ENCODE measurements at places on chromosomes 11 and 22.
A peak's percentile ranks its signal among the peaks of the same experiment; 100 is the strongest.

- peak; percentile 93 for DNase-seq
Observed at GRCh38 chr11:82901165-82901921, at the start of gene DDIAS. DDIAS (plus strand) TSS chr11:82901736; CDS start chr11:82914739, 13,003 bp downstream.

DNA sequence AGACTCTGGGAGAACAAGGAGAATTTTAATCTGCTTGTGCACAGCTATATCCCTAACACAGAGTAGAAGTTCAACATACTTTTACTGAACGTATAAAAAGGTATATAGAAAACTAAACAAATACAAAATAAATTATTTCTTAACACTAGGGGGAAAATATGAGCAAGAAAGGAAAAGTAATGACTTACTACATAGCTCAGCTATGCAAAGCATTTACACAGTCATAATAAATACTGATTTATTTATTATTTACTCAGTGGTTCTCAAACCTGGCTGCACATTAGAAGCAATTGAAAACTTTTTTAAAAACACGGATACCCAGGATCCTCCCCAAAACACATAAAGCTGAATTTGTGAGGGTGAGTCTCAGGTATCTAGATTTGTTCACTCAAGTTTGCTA is 182.5 kb downstream of the TTC28 start:
- DNase-seq, result no peak

- no peak for DNase-seq
Observed at GRCh38 chr11:95545116-95545875, 244.3 kb downstream of the FAM76B start.

GRCh38 chr11:121870206-121871045 is 245.6 kb downstream of the BLID start:
- DNase-seq, result no peak

DNA sequence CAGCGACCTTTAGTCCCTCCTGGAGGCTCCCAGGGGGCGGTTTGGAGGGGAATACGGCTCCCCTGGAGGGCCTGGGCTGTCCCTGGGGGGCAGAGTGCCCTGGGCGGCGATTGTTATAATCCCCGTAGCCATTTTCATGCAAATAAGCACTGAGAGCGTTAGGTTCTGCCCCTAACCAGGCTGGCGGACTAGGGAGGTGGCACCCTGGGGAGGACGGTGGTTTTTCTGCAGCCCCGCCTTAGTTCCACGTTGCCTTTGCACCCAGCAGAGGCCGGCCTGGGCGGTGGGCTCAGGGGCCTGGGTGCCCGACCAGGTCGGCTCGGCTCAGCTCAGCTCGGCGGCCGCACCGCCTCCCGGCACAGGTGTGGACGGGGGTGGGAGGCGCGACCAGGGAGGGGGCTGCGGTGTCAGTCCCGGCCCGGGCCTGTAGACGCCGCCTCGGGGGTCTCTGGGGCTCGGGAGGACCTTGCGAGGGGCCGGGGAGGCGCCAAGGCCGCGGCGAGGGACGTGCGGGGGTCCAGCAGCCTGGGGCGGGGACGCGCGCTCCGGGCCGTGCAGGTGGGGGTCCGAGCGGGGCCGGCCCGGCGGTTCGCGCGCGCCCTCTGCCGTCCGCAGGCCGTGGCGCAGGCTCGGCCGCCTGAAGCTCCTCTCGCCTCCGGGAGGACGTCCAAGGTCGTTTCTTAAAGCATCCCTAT is 2.3 kb upstream of the DUSP8 start:
- DNase-seq, result peak; percentile 54

DNA sequence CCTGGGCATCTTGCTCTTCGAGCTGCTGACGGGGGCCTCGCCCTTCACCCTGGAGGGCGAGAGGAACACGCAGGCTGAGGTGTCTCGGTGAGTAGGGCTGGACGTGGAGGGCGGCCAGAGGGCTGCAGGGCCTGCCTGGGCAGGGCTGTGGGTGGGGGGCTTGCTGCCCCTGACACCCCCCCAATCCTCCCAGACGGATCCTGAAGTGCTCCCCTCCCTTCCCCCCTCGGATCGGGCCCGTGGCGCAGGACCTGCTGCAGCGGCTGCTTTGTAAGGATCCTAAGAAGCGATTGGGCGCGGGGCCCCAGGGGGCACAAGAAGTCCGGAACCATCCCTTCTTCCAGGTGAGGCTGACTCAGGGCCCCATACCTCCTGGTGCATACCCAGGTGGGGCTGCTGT is 2.7 kb downstream of the RPS6KA4 start:
- DNase-seq, result no peak

DNA sequence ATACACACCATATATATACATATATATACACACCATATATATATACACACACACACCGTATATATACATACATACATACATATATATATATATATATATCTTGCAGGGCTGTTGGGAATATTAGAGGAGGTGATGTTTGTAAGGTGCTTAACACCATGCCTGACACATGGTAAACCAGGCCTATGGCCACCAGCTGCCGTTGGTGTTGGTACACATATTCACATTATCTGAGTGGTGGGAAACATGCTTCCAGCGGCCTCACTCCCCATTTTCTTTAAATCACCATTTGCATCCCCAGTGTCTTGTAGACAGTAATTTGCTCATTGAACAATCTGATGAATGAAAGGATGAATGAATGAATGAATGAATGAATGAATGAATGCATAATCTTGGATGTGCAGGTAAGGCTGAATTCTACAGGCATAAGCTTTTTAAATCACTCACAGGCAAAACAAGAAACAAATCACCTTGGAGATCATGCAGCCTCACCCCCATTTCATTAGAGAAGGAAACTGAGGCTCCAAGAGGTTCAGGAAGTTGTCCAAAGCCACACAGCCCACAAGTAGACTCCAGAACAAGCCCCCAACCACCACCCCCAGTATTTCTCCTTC is 527.8 kb downstream of the MIAT start:
- DNase-seq, result no peak

DNA sequence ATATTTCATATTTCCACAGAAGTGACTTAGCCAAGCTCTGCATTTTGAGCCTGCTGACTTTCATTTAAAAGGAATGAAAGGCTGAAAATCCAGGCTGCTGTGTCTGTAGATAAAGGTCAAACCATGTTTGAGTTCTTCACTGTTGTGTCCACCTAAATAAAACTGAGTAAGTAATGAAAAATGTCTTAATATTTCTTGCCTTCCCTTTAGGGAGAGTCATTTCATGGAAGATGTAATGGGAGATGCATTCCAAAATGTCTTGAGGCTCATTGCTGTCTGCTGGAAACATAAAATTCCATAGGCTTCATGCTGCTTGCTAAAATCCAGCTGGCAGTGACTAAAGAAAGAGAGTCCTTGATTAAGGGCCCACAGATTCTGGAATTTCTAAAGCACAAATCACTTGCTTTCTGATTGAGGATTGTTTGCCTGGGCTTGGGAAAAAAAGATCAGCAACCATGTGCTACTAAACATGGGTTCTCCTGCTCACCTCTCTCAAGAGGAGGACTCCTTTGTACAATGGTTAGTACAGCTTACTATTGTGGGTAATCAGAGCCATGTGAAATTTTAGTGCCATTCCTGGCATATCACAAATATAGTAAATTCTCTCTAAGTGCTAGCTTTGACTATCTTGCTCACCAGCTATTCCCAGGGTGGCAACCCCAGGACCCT is 56.9 kb downstream of the PANX1 start:
- no peak for DNase-seq

DNA sequence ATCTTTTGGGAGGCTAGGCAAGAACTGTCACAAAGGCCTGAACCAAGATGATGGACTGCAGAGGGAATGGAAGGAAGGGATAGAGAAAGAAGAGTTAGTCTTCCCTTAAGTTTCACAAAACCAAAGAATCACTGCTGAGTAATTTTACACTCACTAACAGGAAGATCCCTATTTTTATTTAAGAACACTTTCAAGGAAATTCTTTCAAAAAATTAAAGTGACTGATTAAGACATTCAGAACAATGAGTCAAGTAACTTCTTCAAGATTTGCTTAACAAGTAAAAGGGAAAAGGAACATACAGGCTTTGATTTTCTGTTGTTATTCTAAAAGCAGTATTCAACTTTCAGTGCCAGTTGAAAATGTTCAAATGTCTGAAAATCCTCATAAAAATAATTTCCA is 3.1 kb downstream of the PITPNB start:
- DNase-seq, result no peak

DNA sequence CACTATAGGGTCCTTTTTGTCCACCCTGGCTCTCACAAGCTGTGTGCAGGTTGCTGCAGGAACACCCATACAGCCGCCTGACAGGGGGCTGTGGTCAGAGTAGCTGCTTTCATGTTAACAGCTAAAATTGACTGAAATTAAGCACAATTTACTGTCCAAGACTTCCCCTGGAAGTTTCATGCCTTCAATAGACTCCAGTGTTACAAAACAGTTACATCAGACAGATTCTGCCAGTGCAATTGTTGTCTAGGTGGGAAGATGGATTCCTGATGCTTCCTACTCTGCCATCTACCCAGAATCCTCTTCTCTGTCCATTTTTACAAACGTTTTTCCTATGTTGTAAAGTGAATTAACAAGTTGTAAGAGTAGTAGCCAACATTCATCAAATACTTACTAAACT is 5.3 kb upstream of the TSKU start:
- DNase-seq, result no peak

GRCh38 chr11:13777341-13777985 is 109.0 kb downstream of the FAR1 start:
- DNase-seq, result no peak

DNA sequence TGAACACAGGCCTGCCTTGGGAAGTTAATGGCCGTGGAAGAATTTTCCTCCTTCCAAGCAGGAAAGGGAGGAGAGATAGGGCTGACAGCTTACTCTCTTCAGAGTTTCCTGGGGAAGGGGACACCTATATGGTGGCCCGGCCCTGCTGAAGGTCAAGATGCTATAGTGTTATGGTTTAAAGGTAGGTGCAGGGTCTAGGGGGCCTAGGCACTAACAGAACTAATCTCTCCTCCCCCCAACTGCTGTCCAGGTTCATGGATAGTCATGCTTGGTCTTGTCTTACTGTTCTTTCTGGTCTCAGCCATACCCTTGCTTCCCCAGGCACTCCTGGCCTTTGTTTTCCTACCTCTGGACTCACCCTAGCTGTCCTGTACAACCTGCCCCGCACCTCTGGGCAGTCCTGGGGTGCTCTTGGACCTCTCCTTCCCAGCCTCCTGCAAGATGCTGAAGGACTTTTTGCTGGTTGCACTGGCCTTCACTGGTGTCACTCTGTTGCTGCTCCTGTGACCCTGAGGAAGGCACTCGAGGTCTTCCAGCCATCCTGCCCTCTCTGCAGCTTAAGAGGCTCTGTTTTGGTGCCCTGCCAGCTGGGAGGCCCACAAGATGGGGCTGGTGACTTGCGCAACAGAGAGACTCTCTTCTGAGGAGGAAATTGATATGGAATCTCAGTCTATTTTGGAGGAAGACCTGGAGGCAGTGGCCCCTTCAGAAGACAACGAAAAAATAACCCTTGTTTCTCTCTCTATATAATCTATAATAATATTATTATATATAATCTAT is 17.9 kb downstream of the SEC14L3 start:
- no peak for DNase-seq

DNA sequence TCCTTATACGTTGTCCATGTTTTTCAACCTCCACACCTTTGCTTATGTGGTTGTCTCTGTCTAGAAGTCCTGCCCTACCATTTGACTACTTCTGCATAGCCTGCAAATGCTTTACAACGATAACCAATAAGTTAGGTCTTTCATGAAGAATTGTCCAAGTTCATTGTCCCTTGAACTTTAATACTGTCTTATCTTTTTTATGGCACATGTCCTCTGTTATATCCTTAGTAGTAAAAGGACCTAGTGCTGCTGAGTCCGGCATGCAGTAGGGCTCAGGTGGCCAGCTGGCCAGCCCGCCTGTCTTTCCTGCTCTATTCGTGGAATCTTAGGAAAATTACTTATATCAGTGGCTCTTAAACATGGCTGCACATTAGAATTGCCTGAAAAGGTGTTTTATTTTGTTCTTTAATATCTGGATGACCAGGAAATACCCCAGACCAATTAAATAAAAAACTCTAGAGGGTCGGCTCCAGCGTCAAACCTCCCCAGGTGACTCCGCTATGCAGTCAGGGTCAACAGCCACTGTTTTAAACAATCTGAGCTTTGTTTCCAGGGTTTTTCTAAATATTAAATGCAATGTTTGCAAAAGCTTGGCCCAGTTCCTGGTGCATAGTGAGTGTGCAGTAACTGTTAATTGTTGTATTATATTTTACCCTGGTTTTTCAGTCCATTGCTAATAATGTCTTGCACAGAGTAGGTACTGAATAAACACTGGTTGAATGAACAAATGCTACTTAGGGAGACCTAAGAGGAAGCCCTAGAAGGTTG is 64.6 kb upstream of the SESN3 start:
- DNase-seq, result no peak

DNA sequence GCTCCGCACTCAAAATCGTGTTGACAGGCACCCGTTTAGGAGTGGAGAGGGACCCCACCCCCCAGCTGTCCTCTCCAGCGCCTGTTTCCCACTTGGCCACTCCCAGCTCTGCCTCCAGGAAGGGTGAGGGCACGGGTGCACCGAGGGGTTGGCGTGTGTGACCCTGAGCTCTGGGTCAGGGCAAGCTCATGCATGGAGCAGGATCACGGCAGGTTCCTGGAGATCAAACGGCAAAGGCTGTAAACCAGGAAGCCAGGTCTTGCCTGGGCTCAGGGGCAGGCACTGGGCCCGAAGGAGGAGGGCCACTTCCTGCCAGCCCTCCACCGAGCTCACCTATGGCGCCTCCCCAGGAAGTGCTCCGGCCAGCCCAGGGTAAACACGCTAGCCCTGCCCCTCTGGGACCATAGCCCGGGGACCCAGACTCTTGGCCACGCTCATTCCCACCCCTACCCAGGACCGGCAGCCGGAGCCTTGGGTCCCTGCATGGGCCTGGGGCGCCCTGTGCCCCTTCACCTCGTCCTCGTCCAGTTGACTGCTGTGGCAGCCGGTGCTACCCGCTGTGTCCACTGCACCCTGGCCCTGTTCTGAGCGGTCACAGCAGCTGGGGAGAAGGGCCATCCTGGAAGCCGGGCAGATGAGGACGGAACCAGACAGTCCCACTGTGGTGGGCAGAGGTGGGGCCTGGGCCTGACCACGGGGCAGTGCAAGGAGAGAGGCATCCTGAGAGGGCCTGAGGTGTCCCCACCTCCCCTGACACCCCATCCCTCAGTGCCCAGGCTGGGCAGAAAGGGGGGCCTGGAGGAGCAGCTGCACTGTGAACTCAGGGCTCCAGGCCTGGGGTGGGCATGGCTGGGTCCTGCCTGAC is 1.0 kb upstream of the EPS8L2 start:
- DNase-seq, result no peak

DNA sequence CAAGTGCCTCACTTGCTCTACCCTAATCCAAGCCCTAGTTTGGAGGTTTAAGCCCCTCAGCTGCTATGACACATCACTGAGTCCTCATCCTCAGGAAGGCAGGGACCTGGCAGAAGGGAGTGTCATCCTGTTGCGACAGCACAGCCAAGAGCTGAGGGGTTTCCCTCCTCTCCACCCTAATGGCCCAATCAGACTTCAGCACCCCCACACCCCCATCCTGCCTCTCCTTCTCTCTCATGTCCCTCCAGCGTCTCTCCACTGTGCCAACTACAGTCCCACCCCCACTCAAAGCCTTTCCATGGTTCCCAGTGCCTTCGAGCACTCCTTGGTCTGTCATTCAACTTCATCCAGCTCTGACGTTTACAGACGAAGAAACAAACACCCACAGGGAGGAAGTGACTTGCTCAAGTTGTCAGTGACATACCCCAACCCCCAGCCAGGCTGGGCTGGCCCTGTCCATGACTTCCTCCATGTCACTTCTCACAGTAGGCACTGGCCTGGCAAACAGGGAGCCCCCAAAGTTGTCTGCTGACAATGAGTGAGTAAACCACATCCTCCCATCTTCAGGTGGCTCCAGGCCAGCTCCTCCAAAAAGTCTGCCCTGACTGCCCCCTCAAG is 15.6 kb downstream of the ARAP1 start:
- peak; percentile 45 for DNase-seq
